ENCODE measurements at places on chromosomes 1 and 21.

DNA sequence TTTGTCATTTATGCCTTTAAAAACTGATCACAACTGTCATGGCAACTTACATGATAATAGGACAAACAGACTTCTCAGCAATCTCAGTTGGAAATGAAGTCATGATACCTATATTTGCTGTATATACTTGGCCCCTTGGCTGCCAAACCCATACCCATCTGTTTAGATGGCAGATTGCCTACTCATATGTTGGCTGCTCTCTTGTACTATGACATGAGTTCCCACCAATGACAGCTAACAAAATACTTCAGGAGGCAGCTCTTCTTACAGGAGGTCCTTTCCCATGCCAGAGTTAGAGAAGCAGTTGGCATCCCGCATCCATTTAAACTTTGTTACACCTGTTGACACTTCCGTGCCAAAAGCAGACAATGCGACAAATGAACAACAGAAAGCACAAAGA is 603.1 kb upstream of the ADGRL2 start:
- no peak for DNase-seq

DNA sequence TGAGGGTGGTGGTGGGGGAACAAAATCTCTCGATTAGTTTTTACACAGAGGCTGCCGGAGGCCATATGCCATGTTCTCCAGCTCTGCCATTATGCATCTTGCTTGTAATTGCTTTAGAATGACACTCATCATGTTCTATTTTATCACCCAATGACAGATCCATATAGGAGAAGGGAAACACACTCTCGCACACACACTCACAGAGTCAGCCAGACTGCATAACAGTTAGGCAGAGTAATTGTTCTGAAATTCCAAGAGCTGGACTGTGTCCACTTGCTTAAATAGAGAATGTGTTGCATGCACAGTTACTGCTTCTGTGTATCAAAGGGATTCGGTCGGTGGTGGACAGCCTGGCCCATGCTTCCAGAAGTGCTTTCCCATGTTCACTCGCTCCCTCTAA is 30.6 kb downstream of the KCND3 start:
- no peak for DNase-seq

DNA sequence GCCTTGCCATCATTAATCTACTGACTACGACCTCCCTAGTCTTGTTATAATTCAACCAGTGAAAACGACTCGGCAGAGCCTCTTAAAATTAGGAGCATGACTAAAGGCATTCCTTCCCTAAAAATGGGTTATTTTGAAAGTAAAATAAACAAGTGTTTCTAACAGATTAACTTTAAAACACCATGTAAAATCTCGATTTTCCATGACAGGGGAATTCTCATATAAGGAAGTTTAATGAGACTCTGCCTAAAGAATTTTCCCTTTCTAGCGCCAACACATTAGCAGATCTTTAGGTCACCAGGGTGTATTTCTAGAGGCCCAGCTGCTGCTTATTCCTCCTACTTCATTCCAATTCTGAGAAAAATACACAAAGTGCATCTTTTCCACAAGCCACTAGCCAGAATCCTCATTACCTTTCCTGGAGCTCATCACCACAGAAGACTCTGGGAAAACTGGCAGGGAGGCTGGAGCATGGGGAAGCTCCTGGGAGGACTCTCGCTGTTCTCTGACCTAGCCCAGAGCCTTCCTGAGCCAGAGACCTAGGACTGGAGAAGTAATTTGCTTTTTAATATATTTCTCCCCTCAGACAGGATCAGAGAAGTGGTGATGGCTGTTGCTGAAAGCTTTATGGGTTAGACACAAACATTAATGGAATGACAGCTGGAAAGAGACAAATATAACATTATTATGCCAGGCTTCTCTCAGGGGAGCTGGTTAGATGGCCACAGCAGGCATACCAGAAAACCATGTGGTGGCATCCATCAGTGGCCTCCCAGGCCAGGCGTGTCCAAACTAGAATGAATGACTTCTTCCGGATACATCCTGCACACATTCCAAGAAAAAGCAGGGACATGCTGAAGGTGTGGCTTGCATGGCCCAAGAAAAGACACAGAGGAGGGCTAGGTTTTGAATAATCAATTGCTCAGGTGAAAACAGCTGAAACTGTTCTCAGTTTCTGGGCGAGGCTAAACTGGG is 63.6 kb upstream of the CTTNBP2NL start:
- no peak for DNase-seq

- no peak for DNase-seq
Observed at GRCh38 chr1:197210426-197210825, 57.6 kb upstream of the CRB1 start.

- no peak for DNase-seq
Observed at GRCh38 chr1:7586031-7586941, 184.8 kb upstream of the VAMP3 start.

DNA sequence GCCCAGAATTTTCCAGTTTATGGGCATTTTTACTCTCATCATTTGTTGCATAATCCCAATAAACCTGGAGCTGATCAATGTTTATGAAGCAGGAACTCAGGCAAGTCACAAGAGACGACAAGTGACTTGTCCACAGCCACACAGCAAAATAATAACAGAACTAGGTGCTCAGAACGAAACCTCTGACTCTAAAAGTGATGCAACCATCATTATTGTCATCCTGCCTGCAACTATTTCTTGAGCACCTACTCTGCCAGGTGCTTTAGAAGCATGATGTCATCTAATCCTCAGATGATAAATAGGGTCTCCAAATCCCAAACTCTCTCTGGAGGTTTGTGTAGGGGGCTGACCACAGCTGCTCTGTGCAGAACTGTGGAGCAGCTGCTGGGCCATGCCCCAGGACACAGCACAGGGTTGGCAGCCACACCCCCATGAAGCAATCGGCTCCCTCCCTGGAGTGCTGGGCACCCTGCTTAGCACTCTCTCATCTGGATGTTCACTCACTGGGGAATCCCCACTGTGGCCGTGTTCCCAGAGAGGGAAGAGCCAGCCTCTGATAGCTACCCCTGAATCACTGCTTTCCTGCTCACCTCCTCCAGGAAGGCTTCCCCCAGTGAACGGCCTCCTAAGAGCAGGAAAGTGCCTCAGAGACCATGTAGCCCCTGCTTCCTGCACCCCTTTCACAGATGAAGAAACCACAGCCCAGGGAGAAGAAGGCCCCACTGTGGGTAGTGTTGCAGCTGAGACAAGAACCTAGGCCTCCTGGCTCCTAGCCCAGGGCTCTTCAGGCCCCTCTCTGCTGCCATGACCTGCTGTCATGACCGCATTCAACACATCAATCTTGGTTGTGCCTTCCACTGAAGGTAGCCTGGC is 2.1 kb downstream of the TTC22 start:
- no peak for DNase-seq

DNA sequence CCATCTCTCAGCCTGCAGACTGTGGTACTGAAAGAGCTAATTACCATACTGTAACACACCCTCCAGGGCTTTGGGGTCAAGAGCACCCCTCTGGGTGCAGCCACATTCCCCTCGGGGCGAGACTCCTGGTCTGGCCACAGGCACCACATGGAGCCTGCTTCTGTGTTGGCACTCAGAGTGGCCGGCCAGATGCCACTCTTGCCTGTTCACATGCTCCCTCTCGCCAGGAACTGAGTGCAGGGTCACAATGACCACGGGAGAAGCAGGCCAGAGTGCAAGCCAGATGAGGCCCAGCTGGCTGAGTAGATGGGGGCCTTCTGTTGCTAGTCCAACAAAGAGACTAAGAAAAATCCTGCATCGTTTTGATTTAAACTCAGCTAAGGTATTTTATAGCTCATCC is 864.0 kb downstream of the KCNT2 start:
- no peak for DNase-seq

- DNase-seq = no peak
Observed at GRCh38 chr1:204493145-204493983, 1.2 kb downstream of the PIK3C2B start.

DNA sequence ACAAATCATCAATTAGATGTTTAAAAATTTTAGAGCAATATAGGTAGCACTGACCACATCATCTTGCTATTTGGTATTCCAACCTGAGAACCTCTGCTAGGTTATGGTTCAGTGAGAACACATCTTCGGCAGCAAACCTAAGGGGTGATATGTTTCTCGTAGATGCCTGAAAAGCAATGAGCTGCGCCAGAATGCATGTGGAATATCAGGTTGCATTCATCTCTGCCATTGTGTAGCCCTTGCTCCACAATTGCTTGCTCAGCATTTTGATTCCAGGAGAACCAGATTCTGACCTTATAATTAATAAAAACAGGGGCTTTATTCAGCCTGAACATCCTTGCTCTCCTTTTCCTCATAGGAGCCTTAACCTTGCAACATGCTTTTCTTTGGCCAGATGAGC is 408.1 kb downstream of the USH2A start:
- DNase-seq = no peak

DNA sequence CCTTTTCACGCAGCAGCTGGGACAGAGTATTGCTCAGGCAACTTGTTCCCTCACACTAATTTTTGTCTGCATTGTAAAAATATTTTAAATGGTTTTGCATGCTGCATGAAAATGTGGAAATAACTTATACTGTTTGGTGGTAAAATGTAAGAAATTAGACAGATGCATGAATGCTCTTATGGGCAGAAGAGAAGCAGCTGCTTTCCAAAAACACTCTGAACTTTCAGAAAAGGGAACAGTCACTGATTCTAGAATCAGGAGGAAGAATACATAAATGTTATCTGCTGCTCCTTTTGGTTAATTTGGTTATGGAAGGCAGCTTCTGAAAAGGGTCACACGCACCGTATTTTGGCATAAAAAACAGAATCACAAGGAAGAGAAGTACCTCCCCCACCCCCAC is 87.0 kb upstream of the RUNX1 start:
- DNase-seq = no peak

DNA sequence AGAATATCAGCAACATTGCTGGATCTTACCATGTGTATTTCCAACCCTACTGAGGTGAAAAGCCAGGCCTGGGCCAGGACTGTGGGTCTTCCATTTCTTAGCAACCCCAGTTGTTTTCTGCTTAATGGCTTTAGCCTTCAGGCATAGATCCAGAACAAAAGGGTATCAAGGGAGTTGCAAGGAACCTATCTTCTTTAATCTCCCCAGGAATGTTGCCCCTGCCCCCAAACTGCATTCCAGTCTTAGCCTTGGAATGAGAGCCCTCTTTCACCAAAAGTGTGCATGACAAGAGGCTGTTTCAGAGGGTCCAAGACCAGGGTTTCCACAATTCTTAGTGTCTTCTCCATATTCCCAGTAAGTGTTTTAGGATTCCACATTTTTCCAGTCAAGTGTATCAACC is 87.9 kb upstream of the SOX13 start:
- no peak for DNase-seq

GRCh38 chr1:167066333-167067122 is 23.6 kb downstream of the GPA33 start:
- DNase-seq = no peak

GRCh38 chr1:174364996-174365736 is 82.6 kb upstream of the GPR52 start:
- no peak for DNase-seq

DNA sequence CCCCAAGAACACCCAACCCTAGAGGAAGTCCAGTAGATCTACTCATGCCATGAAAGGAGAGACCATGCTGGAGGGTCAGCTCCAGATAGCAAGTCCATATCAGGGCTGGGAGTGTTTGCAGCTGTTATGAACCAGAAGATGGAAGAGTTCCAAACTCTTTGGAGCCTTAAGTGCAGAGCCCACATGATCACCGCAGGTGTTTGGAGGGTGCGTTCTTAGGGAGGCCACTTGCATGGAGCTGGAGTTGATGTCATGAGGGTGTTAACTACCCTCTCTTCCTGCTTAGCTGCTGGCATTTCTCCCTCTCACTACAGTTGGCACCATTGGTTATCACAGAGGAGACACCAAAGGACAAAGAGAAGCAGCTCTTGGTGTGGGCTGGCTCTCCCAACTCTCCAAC is 616.9 kb downstream of the AJAP1 start:
- no peak for DNase-seq

DNA sequence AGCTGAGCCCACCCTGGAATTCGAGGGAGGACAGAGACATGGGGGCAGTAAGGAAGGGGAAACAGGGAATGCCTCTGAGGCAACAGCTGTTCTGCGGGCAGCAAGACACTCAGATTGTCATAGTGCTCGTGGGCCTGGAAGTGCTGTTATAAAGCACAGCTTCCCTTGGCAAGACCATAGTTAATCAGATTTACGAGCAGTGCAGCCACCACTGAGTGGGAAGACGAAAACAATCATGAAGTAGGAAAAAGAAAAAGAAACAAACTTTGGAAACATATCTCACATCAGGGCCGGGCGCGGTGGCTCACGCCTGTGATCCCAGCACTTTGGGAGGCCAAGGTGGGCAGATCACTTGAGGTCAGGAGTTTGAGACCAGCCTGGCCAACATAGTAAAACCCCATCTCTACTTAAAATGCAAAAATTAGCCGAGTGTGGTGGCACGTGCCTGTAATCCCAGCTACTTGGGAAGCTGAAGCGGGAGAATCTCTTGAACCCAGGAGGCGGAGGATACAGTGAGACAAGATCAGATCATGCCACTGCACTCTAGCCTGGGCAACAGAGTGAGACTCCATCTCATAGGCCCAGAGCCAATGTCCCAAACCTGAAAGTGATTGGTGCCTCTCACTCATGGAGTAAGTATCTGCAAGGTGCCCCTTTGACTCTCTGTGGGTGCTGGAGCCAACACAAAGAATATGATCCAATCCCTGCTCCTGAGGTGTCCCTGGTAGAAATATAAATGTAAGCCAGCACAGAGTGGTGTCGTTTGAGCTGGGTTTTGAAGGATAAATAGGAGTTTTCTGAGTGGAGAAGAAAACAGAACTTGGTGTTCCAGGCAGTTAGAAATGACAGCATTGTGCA is 55.6 kb upstream of the GPR153 start:
- no peak for DNase-seq

DNA sequence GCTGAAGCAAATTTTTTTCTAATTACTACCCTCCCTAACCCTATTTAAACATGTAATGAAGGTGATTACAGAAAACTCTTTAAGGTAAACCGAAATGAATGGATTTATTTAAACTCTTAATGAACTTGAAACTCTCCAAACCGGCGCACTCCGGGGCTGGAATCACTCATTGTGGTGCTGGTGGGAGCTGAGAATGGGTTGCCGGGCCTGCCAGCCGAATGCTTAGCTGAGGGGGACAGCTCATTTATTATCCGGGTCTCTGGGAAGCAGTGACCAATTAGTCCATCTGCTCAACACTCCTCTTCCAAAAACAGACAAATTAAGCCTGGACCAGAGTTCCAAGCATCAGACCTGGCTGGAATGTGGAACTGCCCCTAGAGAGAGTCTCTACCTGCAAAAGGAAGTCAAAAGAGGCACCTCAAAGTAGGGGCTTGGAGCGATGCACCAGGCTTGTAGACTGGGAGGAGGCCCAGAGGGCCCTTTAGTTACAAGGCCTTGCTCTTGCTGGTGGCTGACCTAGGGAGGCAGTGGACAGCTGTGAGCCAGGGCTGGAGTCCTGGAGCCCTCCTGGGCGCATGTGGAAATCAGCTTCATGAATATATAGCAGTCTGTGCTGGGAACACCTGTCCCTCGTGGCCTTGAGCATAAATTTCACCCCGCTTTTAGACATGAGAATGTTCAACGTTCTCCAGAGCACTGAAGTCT is 320.7 kb downstream of the AJAP1 start:
- no peak for DNase-seq

- no peak for DNase-seq
Observed at GRCh38 chr1:16421201-16421600, 16.0 kb downstream of the SPATA21 start.

- DNase-seq = no peak
Observed at GRCh38 chr1:87878873-87879272, 550.2 kb downstream of the LMO4 start.
